Panc1 (cell line): ENCODE measurements at places on chromosomes 5 and 9.

- no peak for DNase-seq
Observed at GRCh38 chr9:7273575-7273974, 515.8 kb downstream of the KDM4C start.

- DNase-seq = no peak
Observed at GRCh38 chr9:99561509-99561917, 260.2 kb upstream of the NR4A3 start.

- DNase-seq = no peak
Observed at GRCh38 chr9:128910906-128911305, 9.9 kb upstream of the PHYHD1 start.

DNA sequence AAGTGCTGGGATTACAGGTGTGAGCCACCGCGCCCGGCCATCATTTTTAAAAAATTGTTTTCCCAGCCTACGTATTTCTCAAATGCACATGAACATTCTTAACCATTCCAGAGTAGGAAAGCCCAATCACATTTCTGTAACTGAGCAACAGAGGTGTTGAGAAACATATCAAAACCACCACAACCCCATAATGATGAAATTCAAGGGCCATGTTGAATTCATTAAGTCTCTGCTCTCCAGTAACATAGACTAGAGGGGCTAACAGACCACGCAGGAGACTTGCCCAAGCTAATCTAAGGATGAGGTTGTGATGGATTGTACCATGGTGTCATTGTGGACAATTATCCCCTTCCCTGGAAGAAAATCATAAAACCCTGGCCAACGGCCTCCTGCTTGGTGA, 52.9 kb downstream of the MYO10 start:
- DNase-seq = no peak

DNA sequence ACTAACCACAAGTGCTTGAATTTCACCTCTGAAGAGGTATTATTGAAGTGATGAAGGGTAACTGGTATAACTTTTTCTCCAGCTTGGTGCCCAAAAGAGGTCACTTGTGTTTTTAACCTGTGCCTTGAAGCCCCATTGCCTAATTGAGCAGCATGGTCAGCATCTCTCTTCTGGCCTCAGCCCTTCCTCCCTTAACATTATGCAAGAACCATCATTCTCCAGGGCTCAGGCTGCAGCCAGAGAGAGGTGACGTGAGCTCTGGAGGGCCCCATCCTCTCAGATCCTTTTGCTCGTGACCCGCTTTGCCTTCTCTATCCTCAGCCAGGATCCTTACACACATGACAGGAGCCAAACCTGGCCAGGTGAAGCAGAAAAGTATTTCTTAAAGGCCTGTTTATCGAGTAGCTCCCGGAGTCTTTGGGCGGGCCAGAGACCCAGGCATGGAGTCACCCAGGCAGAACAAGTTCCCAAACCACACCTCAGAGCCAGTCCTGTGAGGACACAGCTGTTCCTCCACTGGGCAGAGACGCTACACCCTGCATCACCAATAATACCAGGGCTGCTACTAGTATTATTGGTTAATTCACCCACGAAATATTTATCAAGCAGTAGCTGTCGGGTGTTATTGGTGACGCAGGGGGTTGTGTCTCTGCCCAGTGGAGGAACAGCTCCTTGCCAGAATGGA, 29.6 kb upstream of the BOD1 start:
- no peak for DNase-seq

- no peak for DNase-seq
Observed at GRCh38 chr5:149503006-149503405, 48.2 kb downstream of the CSNK1A1 start.

DNA sequence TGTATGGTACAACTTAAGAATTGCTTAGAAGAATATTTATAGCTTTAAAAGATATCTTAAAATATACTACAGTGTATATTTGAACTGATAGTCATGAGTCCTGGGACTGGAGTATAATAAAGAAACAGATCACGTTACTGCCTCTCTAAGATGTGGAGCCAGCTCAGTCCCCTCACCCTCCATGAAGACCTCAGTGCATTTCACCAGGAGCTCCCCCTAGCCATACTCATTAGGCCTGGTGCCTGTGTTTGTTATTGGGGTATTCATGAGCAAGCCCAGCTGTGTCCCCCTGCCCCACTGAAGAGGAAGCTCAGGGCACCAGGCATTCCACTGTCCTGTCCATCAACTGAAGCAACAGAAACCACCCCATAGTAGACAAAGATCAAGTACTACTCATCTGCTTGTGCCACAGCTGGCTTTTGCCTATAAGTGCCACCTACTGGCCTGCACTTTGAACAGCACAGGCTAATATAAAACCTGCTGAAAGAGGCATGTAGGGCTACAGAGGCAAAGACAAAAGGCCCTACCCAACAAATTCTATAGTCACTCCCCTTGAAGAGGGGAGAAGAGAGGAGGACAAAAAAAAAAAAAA, 850.2 kb upstream of the NUDT12 start:
- peak; percentile 0 for DNase-seq

GRCh38 chr5:89342106-89342876, 459.3 kb upstream of the MEF2C start:
- no peak for DNase-seq

DNA sequence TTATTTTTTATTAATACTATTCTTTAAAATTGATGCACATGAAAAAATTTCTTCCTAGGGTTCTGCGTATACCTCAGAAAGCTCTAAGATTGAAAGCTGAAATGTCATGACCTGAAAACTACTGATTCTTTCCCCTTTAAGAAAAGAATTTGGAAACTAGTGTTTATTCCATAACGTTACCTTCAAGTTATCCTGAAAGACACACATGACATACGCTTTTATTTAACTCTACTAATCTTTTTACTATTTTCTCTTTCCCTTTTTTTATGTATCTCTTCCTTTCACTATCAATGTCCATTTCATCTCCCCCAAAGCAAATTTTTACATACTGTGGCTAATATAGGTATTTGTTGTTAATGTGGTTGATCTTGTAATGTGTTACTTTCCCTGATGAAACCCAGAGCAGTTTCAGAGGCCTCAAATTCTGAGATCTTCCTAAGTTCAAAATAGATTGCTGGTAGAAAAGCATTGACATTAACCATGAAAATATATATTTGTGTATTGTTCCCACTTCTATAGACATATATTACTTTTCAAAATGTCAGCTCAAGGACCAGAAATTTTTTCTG, 7.4 kb downstream of the NIPBL start:
- DNase-seq = no peak

- DNase-seq = no peak
Observed at GRCh38 chr9:130483371-130483971, 38.7 kb downstream of the ASS1 start.

- no peak for DNase-seq
Observed at GRCh38 chr9:92764381-92764987, at the start of gene BICD2. Gene BICD2 (minus strand): TSS chr9:92764833. CDS start chr9:92764744, 89 bp downstream.

DNA sequence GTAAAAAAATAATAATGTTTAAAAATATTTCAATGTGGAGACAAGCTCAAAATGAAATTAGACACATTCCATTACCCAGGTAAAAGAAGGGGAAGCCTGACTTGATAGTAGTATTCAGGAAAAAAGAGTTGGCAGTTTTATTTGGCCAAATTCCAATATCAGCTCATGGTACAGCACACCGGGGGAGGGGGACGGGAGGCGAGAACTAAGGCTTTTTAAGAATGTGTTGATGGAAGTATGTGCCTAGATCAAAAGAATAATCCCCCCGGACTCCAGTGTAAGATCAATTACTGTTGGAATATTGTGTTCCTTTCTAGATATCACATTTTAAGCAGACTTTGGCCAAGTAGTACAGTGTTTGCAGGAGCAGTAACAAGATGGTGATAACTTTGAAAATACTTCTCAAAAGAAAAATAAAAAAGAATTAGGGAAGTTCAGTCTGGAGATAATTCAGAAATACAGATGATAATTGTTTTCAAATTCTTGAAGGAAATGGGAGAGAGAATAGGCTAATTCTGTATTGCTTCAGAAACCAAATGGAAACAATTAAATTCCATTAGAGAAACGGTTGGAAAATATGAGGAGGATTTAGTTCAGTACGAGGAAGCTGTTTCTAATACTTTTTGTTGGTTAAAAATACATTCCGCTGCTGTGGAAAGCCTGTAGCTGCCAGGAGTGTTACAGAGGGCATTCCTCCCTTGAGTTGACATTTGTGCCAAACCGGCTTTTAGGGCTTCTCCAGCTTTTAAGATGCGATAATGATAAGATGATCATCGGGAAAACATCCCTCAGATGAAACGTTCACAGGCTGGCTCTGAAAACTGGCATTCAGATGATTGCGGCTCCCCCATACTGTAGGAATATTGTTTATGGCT, 98.1 kb upstream of the ERBIN start:
- DNase-seq = no peak

GRCh38 chr5:119312403-119312802, 43.4 kb upstream of the TNFAIP8 start:
- no peak for DNase-seq

DNA sequence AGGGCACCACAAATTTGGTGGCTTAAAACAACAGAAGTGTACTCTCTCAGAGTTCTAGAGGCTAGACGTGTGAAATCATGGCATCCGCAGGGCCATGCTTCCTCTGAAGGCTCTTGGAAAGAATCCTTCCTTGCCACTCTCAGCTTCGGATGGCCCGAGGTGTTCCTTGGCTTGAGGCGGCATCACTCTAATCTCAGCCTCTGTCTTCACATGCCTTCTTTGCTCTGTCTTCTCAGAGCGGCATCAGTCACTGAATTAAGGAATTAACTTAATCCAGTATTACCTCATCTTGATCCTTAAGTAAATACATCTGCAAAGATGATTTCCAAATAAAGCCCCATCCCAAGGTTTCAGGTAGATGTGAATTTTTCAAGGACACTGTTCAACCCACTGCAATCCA, 211.1 kb upstream of the TRIM32 start:
- DNase-seq = no peak

GRCh38 chr9:114385397-114386181, 2.2 kb downstream of the AKNA start:
- no peak for DNase-seq

- no peak for DNase-seq
Observed at GRCh38 chr5:1823381-1824034, 22.3 kb downstream of the NDUFS6 start.

- no peak for DNase-seq
Observed at GRCh38 chr5:38596981-38597380, 40.5 kb upstream of the LIFR start.

DNA sequence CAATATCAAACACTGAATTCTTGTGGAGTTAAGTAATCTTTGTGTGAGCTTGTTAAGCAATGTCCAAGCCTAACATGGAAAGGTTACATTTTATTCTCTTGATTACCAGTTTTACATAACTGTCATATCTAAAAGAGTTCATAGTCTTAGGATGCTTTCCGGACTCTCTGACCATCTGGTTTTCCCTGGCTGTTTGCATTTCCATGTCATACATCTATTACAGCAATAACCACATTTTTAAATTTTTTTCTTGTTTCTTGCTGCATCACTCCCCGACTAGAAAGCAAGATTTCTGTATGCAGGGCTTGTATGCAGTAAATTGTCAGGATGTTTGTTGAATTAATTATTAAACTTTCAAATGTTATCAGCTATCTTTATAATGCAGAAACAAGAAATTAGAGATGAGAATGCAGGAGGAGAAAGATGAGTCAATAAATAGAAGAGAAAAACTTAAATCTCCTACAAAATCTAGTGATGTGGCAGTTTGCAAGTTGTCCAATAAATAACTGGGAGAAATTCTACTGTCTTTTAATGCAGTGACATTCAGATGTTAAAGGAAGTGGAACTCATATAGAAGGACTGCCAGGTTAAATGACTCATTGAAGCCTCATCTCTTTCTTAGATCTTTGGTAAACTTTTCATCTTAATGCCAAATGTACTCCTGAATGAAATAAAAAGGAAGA, 179.6 kb upstream of the SGCD start:
- DNase-seq = no peak

DNA sequence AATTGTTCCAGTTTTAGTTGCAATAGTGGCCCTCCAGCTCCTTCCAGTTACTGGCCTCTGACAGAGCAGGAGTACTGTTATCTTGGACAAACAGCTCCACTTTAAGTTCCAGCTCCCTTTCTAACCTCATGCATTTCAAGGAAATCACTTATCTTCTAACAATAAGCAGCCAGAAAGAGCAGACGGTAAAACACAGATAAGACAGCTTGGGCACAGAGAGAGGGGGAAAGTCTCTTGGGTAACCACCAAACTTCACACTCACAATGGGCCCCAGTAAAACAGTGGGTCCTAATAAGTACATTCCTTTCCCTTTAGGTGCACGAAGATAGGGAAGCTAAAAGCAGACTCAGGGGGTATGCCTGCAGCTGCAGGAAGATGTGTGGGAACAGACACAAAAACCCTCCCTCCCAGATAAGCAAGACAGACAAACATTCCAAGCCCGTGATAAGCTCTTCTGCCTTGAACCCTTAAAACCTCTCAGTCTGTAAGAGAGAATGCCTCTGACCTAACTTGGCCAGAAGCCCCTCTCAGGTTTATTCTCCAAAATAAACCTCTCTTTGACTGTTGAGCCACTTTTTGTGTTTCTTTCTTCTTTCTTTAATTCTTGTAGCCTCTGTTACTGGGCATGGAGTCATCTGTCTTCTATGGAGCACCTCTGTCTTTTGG, 30.8 kb downstream of the OR1J1 start:
- DNase-seq = no peak
